NCI-H146 (cell line): ENCODE measurements at places on chromosomes 4 and X.

- DNase-seq = peak; percentile 37
Measured at GRCh38 chr4:79576429-79576753, 168.4 kb upstream of the GK2 start.

- no peak for DNase-seq
Measured at GRCh38 chr4:185734214-185734613, 77.8 kb downstream of the SORBS2 start.

GRCh38 chr4:118760092-118760491 is 74.9 kb downstream of the METTL14 start:
- DNase-seq = no peak

GRCh38 chrX:134210465-134210864 is 26.5 kb upstream of the CCDC160 start:
- no peak for DNase-seq

DNA sequence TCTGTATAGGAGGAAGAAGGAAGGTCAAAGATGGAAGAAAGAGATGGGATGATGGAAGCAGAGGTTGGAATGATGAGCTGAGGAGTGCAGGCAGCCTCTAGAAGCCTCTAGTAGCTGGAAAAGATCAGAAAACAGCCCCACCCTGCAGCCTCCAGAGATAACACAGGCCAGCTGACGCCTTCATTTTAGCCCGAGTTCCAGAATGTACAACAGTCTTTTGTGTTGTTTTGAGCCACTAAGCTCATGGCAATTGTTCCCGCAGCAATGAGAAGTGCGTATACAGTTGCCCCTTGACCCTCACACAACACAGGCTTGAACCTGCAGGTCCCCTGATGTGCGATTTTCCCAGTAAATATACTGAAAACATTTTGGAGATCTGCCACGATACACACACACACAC is 72.0 kb downstream of the WFS1 start:
- no peak for DNase-seq

DNA sequence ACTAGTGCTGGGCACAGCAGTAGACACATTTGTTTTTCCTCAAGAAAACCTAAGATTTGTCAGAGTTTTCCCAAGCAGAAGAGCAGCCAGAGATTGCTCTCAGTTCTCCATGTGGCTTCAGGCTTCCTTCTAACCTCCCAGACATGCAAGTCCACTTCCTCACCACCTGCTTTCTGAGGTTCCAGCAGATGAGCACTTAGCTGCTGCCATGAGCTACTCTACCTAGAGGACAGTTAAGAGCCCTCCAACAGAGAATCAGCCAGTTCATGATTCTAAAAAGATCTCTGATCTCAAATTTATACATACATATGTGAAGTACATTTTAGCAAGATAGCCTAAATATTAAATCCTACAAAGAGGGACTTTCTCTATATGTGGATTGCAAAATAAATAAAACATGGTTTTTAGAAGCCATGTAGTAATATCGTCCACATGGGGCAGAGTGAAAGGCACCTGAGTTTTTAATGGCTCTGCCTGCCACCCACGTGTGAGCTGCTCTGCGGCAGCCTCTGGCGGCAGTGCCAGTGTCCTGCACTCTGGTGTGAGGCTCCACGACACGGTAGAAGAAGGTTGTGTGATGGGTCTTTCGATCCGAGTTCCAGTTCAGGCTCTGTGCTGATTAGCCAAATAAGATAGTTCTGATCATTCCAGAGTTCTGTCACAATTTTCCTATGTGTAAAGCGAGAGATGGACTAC is 10.3 kb downstream of the CYP4V2 start:
- peak; percentile 41 for DNase-seq

GRCh38 chr4:69881173-69881773 is 21.3 kb upstream of the SULT1E1 start:
- DNase-seq = peak; percentile 62

GRCh38 chr4:5477613-5478012 is 230.7 kb downstream of the EVC2 start:
- no peak for DNase-seq

DNA sequence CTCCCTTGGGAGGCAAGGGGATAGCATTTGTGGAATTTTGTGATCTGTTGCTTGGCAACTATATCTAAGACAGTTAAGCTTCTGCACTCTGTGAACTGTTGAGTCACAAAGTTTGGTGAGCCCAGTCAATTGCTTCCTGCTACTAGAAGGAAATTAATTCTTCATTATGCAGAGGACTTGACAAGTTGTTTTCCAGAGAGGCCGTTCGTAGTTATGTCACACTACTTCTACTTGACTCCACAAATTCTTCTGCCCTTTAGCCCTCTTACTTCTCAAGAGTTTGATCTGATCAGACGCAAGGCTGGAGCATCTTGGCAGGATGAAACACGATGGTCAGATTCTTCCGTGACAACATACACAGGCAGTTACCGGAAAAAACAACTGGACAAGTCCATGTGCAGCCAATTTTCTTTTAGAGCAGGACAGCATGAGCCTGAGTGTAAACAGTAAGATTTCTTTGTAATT is at the start of gene C4orf51:
TSS of gene C4orf51 (plus strand) at position 156 of the 465 bp plus-strand sequence. CDS start at position 214, 58 bp downstream.
- DNase-seq = peak; percentile 70

DNA sequence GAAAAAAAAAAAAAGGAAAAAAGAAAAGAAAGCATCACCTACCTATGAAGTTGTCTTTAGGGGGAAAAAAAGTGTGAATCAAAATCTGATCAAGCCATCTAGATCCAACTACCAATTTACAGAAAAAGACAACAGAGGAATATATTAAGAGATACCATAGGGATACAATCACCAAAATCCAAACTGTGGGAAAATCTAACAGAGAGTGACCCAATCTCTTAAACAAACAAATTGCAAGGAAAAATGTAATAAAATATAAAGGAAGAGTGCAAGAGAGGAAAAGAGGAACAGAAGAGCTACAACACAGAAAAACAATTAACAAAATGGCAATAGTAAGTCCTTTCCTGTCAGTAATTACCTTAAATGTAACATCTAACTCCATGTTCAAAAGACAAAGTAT is 19.0 kb downstream of the THOC2 start:
- no peak for DNase-seq
